MM.1S (cell line): ENCODE measurements at places on chromosomes 11 and 22.

- DNase-seq, result no peak
Observed at GRCh38 chr11:75554258-75555022, 7.6 kb upstream of the SERPINH1 start.

DNA sequence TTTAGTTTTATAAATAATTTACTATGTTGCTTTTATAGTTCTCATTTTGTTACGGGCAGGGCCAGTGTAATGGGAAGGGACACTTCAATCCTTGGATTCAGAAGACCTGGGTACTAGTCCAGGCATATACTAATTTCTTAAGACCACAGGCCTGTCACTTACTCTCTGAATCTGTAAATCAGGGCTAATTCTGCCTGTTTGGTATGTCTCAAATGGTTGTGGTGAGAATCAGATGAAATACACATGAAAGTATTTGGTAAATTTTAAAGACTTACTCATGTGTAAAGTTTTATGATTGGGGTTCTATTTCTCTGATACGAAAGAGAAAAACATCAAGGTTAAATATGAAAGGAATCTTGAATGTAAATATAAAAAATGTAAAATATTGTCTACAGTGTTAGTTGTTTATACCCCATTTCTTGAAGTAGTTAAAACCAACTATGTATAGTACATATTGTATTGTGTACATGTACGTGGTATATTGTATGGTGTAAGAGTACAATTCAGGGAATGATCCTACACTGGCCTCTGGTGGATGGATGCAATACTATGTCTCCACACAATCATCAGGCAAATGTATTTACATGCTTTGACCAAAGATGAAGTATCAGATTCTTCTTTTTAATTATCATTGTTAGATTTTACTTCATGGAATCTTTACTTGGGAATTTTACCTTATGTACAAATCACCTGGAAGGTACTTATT lies 24.5 kb upstream of the RAG2 start:
- peak; percentile 55 for DNase-seq

- no peak for DNase-seq
Observed at GRCh38 chr22:31857247-31857646, 87.1 kb upstream of the YWHAH start.

- no peak for DNase-seq
Observed at GRCh38 chr22:26483043-26483438, 542 bp downstream of the HPS4 start.

GRCh38 chr11:122804796-122805195 lies 33.5 kb upstream of the CRTAM start:
- DNase-seq, result no peak

- no peak for DNase-seq
Observed at GRCh38 chr11:35100013-35100383, 39.0 kb upstream of the CD44 start.

DNA sequence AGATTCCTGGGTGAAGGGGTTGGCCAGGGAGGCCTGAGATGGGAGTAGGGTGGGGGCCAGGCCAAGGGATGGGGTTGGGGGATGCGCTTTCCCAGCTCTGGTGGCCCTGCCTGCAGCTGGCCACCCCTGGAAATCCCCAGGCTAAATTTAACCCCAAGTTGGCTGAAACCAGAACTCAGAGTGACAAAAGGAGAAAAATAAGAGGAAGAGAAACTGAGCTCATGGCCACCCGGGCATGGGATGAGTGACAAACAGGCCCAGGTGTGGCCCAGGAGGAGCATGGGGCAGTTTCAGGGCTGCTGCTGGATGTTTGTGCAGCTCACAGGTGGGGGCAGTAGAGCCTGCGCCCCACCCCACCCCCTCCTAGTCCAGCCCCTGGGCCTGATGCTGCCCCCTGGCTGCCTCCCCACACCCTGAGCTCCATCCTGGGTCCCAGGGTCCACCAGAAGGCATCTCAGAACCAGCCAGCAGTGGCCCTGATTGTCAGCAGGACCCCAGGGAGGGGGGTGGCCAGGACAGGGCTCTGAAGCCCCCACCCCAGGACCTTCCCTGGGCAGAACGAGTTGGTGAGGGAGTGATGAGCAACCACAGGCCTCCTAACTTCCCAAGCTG lies 48.0 kb downstream of the IGLL5 start:
- DNase-seq, result peak; percentile 99

- DNase-seq, result no peak
Observed at GRCh38 chr11:14212986-14213385, 146.0 kb downstream of the RRAS2 start.

DNA sequence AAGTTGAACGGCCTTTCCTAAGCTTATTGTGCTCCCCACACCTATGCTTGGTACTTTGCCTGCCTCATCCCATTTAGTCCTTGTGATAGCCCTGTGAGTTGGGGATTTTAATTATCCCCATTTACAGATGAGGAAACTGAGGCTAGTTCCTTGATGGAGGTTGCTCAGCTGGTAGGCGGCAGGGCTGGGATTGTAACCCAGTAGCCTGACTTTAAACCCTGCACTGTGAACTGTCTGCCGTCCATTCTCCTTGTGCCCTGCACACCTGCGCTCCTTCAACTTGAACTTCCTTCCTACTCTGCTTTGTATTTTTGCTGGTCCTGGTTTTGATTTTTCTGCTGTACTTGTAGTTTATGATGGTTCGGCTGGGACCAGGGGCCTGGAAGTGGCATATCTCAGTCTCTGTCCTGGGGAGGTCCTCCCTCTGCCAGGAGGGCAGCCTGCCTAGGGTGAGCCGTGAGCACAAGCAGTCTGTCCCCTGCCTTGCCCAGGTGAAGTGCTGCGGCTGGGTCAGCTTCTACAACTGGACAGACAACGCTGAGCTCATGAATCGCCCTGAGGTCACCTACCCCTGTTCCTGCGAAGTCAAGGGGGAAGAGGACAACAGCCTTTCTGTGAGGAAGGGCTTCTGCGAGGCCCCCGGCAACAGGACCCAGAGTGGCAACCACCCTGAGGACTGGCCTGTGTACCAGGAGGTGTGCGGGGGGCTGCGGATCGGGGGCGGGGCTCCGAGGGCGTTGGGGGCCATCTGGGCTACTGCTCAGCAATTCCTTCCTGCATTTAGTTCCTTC lies 52.4 kb downstream of the CD82 start:
- DNase-seq, result no peak

GRCh38 chr11:126488591-126489370 lies 133.3 kb downstream of the ST3GAL4 start:
- no peak for DNase-seq

DNA sequence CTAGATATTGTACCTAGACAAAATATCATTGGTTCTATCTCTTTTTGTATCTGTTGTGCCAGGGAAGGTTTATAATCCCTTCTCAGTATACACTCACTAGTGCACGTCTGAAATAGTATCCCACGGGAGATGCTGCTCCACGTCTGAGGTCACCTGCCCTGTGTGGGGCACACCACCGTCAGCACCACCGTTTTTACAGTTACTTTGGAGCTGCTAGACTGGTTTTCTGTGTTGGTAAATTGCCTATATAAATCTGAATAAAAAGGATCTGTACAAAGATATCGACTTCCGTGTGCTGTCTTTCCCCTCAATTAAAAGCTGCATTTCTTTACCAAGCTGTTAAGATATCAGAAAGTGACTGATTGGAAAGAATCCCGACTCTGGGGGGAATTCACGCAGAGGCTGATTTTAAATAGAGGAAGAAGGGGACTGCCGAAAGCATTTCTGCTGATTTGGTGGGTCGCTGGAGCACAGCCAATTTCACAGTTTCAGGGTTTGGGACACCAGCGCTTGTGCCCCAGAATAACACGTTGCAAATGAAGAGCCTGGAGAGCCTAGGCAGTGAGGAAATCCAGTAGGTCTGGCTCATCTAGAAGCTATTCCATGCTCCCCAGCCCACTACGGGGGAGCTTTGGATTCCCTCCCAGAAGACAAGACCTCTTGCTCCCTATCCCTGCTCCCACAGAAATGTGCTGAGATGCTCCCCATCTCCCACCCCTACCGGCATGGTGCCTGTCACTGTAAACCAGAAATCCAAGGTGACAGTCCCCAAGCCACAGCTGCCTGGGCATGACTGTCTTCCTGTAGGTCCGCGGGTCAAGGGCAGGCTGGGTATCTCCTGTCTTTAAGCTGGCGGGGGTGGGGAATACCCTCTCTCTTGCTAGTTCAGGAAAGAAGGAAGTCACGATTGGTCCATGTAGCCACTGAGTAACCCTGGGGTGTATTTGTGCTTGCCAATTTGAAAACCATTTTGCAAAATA lies 12.7 kb upstream of the MYO18B start:
- no peak for DNase-seq

DNA sequence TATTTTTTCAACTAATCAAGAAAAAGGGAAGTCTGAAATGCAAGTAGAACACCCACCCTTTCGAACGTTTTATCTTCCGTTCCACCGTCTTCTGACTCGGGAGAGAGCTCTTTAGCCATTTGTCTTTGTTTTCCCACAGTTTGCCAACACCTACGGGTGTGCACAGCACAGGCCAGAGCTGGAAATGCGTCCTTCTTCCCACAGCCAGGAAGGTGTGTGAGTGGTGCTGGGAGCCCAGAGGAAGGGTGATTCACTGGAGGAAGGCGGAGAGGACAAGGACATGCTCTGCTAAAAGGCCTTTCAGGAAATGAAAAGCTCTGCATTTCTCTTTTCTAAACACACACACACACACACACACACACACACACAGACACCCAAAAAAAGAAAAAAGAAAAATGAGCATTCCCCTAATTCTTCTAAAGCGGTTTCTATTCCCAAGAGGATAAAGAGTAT lies 18.5 kb downstream of the ENDOD1 start:
- no peak for DNase-seq

DNA sequence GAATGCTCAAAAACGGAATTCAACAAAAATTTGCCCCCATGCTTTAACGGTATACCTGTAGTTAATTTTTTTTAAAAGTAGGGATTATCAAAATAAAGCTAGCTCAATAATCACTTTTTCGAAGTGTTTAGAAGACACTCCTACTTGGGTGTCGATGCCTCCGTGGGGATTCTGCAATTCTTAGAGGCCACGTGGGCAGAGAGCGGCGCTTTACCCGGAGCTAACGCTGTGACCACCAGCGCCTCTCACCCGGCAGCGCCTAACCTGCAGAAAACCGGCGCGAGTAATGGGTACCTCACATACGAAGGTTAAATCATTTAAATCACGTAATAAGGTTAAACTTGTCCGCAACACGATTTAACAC lies 583 bp downstream of the TAF1D start:
- DNase-seq, result peak; percentile 66

- no peak for DNase-seq
Observed at GRCh38 chr22:33865996-33866395, 54.3 kb downstream of the LARGE1 start.

GRCh38 chr11:24267014-24267413 lies 229.8 kb upstream of the LUZP2 start:
- DNase-seq, result no peak

GRCh38 chr11:44140805-44141204 lies 45.3 kb downstream of the EXT2 start:
- DNase-seq, result no peak

- no peak for DNase-seq
Observed at GRCh38 chr22:26680485-26680884, 23.1 kb downstream of the MIAT start.

DNA sequence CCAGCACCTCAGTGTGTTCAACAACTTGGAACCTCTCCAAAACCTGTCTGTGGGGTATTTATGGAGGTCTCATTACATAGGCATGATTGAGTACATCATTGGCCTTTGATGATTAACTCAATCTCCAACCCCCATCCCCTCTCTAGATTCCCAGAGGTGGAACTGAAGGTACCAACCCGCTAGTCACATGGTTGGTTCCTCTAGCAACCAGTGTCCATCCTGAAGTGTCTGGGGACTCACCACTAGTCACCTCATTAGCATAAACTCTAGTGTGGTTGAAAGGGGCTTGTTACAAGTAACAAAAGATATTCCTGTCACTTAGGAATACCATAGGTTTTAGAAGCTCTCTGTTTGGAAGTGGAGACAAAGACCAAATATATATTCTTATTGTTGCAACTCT lies 40.3 kb downstream of the SIK2 start:
- DNase-seq, result no peak

DNA sequence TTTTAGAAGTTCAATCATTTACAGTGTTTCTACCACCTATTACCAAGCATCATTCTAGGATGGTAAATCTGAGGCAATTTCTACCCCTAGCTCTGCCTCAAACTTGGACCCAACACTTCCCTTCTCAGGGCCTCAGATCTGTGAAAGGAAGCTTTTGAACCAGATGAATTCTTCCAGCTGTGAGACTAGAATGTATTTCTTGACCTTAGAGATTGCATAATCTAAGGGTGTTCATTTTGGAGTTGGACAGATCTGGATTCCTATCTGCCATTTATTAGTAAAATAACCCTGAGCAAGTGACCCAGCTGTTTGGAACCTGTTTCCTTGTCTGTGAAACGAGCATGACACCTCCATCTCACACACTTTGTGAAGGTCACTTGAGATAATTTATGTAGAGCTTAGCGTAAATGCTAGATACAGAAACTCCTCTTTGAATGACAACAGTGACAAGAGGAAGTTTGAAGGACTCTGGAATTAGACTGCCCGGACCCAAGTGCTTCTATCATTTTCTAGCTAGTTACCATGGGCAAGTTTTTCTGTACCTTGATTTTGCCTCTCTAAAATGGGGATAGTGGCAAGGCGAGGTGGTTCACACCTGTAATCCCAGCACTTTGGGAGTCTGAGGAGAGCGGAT lies 3.8 kb upstream of the INTS5 start:
- DNase-seq, result no peak

- DNase-seq, result no peak
Observed at GRCh38 chr22:30167296-30167695, 79.3 kb downstream of the LIF start.

- DNase-seq, result peak; percentile 36
Observed at GRCh38 chr11:47175746-47176327, 842 bp downstream of the ARFGAP2 start.

DNA sequence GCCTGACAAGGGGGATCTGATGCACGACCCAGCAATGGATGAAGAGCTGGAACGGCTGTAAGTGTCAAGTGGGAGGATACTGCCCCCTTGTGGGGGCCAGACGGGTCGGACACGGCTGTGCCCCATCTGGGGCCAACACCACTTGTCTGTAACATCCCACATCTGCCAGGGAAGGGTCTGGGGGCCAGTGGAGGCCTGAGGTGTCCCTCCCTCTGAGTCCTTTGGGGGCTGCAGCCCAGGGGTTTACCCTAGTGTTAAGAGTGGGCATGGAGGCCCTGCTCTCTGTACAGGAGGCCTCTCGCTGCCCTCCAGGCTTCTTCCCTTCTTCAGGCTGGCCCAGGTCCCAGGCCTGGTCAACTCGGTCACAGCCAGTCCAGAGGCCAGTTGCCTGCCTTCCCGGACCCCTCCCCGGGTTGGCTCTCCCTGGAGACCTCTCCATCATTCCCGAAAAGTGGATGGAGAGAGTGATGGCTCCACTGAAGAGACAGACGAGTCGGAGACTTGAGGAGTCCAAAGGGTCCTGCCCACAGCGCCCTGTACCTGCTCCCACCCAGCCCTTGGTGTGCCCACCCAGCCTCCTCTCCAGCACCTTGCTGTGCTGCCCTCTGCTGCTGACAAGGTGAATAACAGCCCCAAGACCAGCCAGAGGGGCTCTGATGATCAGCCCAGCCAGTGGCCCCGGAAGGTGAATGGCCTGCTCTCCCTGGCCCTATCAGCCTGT lies 15.4 kb downstream of the ARFGAP2 start:
- DNase-seq, result peak; percentile 46
